ENCODE measurements at places on chromosomes 12 and 14. TPM values are rescaled to one million over a fixed set of nuclear protein-coding genes. Genes with fewer than 3 reads are reported as not detected.
A peak's percentile ranks its signal among the peaks of the same experiment; 100 is the strongest.

DNA sequence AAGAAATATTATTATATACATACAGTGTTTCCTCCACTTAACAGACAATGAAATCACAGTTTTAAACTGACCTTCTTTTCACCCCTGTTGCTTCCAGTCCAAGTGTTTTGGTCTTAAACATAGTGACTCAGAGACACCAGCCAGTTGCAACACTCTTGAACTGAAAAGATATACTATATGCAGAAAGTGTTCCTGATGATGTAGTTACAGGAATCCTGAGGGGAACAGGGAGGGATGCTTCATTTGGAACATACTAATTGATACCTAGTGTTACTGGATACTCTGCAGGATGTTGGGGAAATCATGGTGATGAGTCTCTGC lies 420.8 kb downstream of the CCDC91 start:
- DNase-seq: no peak
- no peaks in the 10 kb centered on the region for H3K27me3 ChIP-seq
- no peaks in the 10 kb centered on the region for H3K4me1 ChIP-seq
- no peak overlapping the region for H3K27ac ChIP-seq
- no peaks in the 10 kb centered on the region for H3K36me3 ChIP-seq

- no peak overlapping the region for H3K27ac ChIP-seq
- no peaks in the 10 kb centered on the region for H3K27me3 ChIP-seq
- DNase-seq: no peak
- H3K36me3 ChIP-seq: no peaks in the 10 kb centered on the region
- H3K4me3 ChIP-seq: no peak overlapping the region
- H3K4me1 ChIP-seq: peaks cover 13% of the 10 kb centered on the region
Measured at GRCh38 chr12:48119834-48120195, 651 bp downstream of the PFKM start.

DNA sequence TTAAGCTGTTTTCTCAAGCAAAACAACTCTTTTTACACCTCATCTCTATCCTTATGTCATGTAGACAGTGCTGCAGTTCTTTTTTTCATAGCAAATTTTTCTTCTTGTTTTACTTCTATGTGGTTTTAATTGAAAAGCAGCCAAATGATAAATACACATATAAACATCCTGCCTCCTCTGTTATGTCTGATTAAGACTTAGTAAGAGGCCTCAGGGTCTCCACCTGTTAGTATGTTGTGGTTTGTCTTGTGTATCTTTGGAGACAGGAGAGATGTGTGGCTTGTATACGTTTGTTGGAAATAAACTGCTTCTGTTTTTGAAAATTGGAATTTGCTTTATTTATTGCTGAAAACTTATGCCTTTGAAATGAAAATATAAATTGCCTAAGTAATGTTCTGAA lies 32.0 kb downstream of the PEX5 start:
- no peak for DNase-seq
- H3K27me3 ChIP-seq: peaks cover 3% of the 10 kb centered on the region
- H3K4me1 ChIP-seq: no peaks in the 10 kb centered on the region
- H3K4me3 ChIP-seq: no peak overlapping the region
- no peaks in the 10 kb centered on the region for H3K36me3 ChIP-seq

GRCh38 chr12:4850857-4851380 lies 58.8 kb upstream of the KCNA1 start:
- H3K27me3 ChIP-seq: peaks cover 8% of the 10 kb centered on the region
- H3K36me3 ChIP-seq: no peaks in the 10 kb centered on the region
- H3K4me1 ChIP-seq: no peaks in the 10 kb centered on the region
- H3K27ac ChIP-seq: no peak overlapping the region
- DNase-seq: no peak

- H3K27me3 ChIP-seq: no peaks in the 10 kb centered on the region
- H3K36me3 ChIP-seq: no peaks in the 10 kb centered on the region
- no peak overlapping the region for H3K4me3 ChIP-seq
- no peak overlapping the region for H3K27ac ChIP-seq
- DNase-seq: peak; percentile 54
Measured at GRCh38 chr14:88492272-88493089, 62.3 kb downstream of the PTPN21 start.

- no peak for DNase-seq
- H3K27me3 ChIP-seq: no peaks in the 10 kb centered on the region
- H3K4me1 ChIP-seq: no peaks in the 10 kb centered on the region
- no peak overlapping the region for H3K4me3 ChIP-seq
- peaks cover 6% of the 10 kb centered on the region for H3K36me3 ChIP-seq
Measured at GRCh38 chr12:52061470-52062166, 8.2 kb upstream of the ATG101 start.

DNA sequence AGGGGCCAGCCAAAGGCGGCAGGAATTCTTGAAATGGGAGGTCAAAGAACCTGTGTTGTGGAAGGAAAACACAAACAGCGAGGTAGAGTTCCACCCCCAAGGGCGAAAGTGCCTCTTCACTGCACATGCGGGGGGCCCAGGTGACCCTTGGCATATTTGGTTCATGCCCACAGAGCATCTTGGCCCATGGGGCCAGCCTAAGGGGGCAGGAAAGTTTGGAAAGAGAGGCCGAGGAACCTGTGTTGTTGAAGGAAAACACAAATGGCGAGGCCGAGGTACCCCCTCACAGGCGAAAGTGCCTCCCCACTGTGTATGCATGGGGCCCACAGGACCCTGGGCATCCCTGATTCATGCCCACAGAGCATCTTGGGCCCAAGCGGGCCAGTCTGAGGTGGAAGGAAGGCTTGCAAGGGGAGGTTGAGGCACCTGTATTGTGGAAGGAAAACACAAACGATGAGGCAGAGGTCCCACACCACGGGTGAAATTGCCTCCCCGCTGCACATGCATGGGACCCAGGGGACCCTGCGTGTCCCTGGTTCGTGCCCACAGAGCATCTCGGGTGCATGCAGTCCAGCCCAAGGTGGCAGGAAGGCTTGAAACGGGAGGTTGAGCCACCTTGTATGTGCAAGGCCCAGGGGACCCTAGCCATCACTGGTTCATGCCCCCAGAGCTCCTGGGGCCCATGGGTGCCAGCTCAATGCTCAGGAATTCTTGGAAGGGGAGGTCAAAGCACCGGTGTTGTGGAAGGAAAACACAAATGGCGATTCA lies 384.1 kb downstream of the ALG10 start:
- H3K27ac ChIP-seq: no peak overlapping the region
- no peaks in the 10 kb centered on the region for H3K27me3 ChIP-seq
- H3K4me1 ChIP-seq: no peaks in the 10 kb centered on the region
- no peaks in the 10 kb centered on the region for H3K36me3 ChIP-seq

DNA sequence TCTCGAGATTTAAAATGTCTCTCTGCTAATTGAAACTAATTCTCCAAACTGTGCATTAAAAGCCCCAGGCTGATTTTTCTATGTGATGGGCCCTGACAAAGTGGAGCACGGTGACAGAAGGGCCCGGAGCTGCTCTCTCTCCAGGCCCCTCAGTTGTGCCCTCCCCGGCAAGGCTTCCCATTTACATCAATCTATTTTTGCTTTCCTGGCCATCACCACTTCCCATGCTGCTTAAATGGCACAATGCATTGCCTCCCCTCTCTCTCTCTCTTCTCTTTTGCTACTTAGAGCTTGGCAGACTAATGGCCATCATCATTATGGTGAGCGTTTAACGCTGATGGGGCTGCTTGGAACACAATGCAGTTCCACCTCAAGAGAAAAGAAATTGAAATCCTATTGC lies 270.7 kb upstream of the DIO3 start:
- H3K27me3 ChIP-seq: peaks cover 2% of the 10 kb centered on the region
- no peak overlapping the region for H3K27ac ChIP-seq
- no peak for DNase-seq

- H3K36me3 ChIP-seq: no peaks in the 10 kb centered on the region
- no peaks in the 10 kb centered on the region for H3K27me3 ChIP-seq
- H3K4me3 ChIP-seq: no peak overlapping the region
- no peak for DNase-seq
Measured at GRCh38 chr14:104142136-104142945, 4.0 kb downstream of the KIF26A start.

SLC7A7 gene
- 1.8 TPM for total RNA-seq

DLST gene
- total RNA-seq: 91.2 TPM

ZNF891 gene
- 4.9 TPM for total RNA-seq

RASSF9 gene
- not detected for total RNA-seq

GNB3 gene
- total RNA-seq: 3.4 TPM
